ENCODE measurements at places on chromosomes 4 and X. TPM values are rescaled to one million over a fixed set of nuclear protein-coding genes. Genes with fewer than 3 reads are reported as not detected.
A peak's percentile ranks its signal among the peaks of the same experiment; 100 is the strongest.

GRCh38 chrX:9183481-9183880 is 149.6 kb upstream of the FAM9B start:
- no peaks in the 10 kb centered on the region for H3K27me3 ChIP-seq
- no peaks in the 10 kb centered on the region for H3K36me3 ChIP-seq
- H3K27ac ChIP-seq: no peak overlapping the region
- no peak for DNase-seq

DNA sequence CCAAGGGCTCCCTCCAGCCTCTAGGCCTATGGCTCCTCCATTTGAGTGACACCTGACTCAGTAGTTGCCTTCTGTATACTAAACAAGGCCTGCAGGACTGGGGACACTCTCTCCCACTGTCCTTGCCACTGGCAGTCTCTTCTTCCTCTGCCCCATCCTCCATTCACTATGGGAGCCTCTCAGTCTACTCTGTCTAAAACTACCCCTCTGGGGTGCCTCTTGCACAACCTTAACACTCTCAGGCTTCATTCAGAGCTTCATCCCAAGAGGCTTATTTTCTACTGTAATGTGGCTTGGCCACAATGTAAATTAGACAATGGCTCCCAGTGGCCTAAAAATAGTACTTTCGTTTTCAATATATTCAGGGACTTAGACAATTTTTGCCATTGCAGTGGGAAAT is 133.0 kb downstream of the ZC4H2 start:
- no peak for DNase-seq
- H3K4me3 ChIP-seq: no peak overlapping the region
- H3K27ac ChIP-seq: no peak overlapping the region
- H3K4me1 ChIP-seq: no peaks in the 10 kb centered on the region
- no peaks in the 10 kb centered on the region for H3K36me3 ChIP-seq

Gene RPL10
- total RNA-seq: 3,014 TPM

Gene YTHDC1
- total RNA-seq: 41.4 TPM

Gene MAD2L1
- 15.7 TPM for total RNA-seq

- H3K36me3 ChIP-seq: no peaks in the 10 kb centered on the region
- peaks cover 14% of the 10 kb centered on the region for H3K4me1 ChIP-seq
- no peak overlapping the region for H3K4me3 ChIP-seq
- peak overlapping the region; percentile 26 for H3K27ac ChIP-seq
Measured at GRCh38 chr4:38069271-38069760, 109.1 kb downstream of the PTTG2 start.

GRCh38 chrX:38626296-38626695 is 65.0 kb downstream of the TSPAN7 start:
- no peak overlapping the region for H3K4me3 ChIP-seq
- no peak overlapping the region for H3K27ac ChIP-seq
- no peaks in the 10 kb centered on the region for H3K27me3 ChIP-seq
- H3K4me1 ChIP-seq: no peaks in the 10 kb centered on the region
- DNase-seq: no peak
- no peaks in the 10 kb centered on the region for H3K36me3 ChIP-seq

DNA sequence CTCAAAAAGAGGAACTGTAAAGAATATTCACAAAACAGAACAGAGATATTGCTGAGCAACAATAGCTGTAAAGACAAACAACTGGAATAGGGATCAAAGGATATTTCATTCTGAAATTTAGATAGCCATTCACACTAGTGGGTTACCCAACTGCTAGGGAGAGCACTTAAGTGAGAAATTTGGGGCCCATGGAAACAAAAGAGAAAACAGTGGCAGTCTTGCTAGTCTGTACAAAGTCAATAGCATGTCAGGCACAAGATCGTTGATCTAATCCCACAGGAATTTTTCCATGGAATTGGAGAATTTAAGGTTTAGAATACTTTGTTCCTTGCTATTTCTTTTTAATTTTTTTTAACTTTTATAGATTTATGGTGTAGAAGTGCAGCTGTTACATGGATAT is 467.0 kb downstream of the PCDH18 start:
- H3K4me3 ChIP-seq: no peak overlapping the region
- H3K27ac ChIP-seq: no peak overlapping the region
- DNase-seq: peak; percentile 10

- H3K27ac ChIP-seq: no peak overlapping the region
- H3K4me1 ChIP-seq: peaks cover 5% of the 10 kb centered on the region
- no peaks in the 10 kb centered on the region for H3K36me3 ChIP-seq
- no peaks in the 10 kb centered on the region for H3K27me3 ChIP-seq
- no peak for DNase-seq
Measured at GRCh38 chr4:169416997-169417396, 146.2 kb upstream of the SH3RF1 start.

Gene EFHC2
- not detected for total RNA-seq

DNA sequence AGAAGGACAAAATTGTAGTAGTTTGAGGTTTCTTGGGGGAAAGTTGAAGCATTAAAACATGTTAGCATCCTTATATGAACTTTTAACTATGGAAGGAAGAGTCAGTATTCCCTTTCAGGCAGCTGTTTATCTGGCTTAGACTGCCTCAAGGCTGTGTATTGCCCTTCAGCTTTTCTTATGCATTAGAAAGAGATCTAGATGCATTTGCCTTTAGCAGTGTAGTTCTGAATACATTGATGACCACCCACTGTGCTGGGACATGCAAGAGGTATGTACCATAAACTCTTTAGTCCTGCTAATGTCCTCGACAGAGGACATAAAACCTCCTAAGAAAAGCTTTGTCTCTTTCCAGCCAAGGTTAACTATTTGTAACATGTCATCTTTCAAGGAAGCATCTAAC is 2.9 kb downstream of the FAM200B start:
- no peak overlapping the region for H3K27ac ChIP-seq
- peaks cover 33% of the 10 kb centered on the region for H3K36me3 ChIP-seq
- H3K4me1 ChIP-seq: peaks cover 46% of the 10 kb centered on the region
- no peak for DNase-seq
- H3K27me3 ChIP-seq: no peaks in the 10 kb centered on the region

Gene NXF3
- total RNA-seq: 31.4 TPM

Gene MAGEA1
- not detected for total RNA-seq

Measured in GM23248 (cell line).